ENCODE measurements at places on chromosomes 4 and X.

GRCh38 chr4:24428850-24429249 lies 155.5 kb downstream of the DHX15 start:
- DNase-seq = no peak

DNA sequence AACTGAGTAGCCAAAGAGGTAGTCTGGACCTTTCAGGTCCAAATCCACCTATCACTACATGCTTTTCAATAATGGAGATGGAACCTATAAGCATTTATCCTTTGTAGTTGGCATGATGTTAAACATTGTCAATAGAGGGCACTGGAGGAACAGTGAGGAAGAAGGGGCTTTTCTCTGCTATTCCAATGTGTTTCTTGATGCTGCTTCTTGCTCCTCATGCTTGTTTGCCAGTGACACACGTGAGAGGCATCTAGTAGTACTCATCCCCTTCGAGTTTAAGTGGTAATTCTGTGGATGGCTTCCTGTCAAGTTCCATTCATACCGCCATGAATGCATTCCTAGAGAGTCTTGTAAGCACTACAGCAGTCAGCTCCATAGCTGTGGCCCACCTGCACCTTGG lies 84.0 kb downstream of the NAA11 start:
- DNase-seq = peak; percentile 22

DNA sequence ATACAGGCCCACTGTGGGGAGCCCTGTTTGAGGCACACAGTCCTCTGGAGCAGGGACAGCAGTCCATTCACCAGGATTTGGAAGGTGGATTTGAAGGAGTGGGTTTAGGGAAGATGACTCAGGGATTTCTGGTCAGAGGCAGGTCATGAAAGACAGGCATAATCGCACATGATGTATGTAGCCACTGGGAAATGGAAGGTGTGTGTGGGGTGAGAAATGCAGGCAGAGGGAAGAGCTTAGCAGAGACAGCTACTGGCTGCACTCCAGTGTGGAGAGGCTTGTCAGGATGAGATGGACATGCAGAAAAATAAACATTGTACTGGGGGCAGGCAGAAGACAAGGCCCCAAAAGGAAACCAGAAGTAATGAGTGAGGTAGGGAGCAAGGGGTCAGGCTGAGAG lies 85.2 kb upstream of the STS start:
- no peak for DNase-seq

- DNase-seq = peak; percentile 27
Measured at GRCh38 chr4:154503598-154503997, 12.0 kb upstream of the DCHS2 start.

DNA sequence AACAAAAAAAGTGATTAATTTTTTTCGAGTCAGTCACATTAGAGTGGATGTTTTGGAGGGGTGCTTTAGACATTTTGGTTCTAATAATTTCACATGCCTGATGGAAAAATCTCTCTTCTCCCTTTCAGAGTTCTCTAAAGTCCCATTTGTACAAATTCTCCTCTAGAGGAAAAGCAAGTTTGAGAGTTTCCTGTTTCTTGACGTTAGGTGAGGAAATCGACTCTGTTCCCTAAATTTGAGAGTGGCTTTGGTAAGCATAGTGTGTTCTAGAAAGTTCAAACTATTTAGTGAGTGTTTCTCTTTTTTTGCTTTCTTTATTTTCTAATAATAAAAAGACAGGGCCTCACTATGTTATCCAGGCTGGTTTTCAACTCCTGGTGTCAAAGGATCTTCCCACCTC lies 1.6 kb upstream of the ATP6AP2 start:
- no peak for DNase-seq

- no peak for DNase-seq
Measured at GRCh38 chr4:80007745-80008149, 65.3 kb downstream of the ANTXR2 start.

DNA sequence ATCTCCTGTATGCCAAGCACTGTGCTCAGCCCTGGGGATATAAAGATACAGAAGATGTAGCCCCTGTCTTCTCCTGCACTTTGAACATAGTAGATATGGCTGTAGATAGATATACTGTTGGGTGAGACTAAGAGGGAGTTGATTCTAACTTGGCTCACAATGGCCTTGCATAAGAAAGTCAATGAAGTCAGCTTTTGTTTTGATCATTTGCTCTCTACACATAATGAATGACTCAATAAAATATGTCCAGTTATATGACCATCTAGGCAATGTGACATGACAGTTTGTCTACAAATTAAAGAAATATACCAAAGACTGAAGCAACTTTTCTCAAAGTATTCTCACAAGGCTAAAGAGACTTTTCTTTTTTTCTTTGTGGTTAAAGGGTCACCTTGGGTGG lies 147.6 kb upstream of the DIPK2B start:
- DNase-seq = no peak

- no peak for DNase-seq
Measured at GRCh38 chrX:40511258-40511657, 69.5 kb upstream of the ATP6AP2 start.

DNA sequence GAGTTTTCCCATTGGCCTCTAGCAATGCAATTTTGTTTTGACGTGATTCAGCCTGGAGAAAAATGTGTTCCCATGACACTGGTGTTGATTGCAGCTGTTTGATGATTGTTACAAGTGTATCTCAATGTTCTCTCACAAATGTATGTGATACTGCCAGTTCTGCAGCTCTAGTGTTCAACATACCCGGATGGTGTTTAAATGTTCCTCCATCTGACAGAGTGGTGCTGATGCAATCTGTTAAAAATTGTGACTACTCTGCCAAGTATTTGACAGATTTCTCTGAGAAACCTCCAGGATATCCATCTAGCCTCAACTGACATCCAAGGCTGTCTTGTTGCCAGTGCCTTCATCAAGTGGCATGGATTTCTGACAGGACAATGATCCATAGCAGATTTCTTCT lies 657.2 kb upstream of the DIAPH2 start:
- DNase-seq = no peak

DNA sequence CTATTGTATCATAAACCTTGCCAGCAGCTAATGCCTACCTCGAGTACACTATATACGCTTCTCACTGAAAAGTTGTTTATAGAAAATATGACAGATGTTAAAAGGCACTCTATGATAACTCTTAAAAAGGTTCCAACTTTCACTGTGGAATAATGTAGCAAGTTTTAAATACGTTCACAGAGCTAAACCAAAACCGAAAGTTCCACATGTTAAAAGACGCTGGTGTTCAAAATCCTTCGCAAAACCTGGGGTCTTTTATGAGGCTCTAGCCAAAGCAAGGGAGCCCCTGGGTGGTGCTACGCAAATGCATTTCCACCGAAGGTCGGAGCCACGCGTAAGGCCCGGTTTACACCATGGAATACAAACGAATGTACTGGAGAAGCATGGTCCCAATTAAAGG lies 103.7 kb upstream of the TENM3 start:
- DNase-seq = peak; percentile 66

DNA sequence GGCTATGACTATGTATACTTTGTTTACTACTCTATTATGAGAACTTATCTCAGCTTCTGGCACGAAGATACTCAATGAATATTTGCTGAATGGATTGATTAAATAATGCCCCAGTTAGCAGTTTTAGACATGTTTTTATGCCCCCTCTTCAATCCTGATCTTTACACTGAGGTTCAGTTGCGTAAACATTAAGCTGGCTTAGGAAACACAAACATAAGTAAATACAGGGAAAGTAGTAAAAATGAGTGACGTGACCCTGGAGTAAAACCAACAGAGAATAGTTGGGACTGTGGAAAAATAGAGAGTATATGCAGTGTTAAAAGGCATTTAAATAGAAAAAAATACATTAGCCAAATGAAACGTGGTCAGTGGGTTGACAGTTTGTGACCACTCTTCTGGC lies 387.0 kb upstream of the ACTRT1 start:
- no peak for DNase-seq

- DNase-seq = no peak
Measured at GRCh38 chrX:100363896-100364295, 46.2 kb downstream of the PCDH19 start.

DNA sequence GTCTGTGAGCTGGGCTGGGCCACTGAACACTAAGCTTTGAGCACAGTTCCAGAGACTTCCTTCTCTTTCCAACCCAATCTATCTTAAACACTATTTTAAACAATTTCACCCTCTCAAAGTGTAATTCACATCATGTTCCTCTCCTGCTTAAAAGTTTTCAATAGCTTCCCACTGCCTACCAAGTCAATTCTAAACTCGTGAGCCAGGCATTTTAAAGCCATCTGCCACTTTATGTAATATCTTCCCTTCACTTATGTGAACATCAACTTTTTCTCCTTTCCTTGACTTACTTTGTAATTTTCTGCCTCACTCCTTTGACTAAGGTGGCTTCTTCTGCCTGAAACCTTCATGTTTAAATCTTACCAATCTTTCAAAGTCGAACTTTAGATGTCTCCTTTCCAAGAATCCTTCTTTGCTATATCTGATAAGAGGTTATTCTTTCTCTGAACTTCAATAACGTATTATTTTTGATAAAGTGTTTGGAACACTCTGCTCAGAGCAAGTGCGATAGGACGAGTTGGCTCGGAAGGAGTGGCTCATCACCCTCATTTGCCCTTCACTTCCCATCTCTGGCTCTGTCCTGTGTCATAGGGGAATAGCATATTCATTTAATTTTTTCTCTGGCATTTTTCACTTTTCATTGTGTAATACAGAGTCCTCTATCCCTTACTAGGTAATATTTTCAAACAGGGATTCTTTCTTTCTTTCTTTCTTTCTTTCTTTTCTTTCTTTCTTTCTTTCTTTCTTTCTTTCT lies 13.0 kb upstream of the SPARCL1 start:
- no peak for DNase-seq

- no peak for DNase-seq
Measured at GRCh38 chr4:187962926-187963325, 32.6 kb upstream of the ZFP42 start.

GRCh38 chr4:75705198-75705977 lies 19.0 kb upstream of the USO1 start:
- no peak for DNase-seq

GRCh38 chr4:14783011-14783877 lies 219.0 kb upstream of the CPEB2 start:
- no peak for DNase-seq

GRCh38 chrX:46642145-46642544 lies 68.6 kb downstream of the CHST7 start:
- DNase-seq = peak; percentile 43

GRCh38 chr4:110305455-110305854 lies 107.0 kb upstream of the ELOVL6 start:
- DNase-seq = no peak

GRCh38 chr4:39637586-39638353 lies 895 bp downstream of the SMIM14 start:
- DNase-seq = peak; percentile 43

DNA sequence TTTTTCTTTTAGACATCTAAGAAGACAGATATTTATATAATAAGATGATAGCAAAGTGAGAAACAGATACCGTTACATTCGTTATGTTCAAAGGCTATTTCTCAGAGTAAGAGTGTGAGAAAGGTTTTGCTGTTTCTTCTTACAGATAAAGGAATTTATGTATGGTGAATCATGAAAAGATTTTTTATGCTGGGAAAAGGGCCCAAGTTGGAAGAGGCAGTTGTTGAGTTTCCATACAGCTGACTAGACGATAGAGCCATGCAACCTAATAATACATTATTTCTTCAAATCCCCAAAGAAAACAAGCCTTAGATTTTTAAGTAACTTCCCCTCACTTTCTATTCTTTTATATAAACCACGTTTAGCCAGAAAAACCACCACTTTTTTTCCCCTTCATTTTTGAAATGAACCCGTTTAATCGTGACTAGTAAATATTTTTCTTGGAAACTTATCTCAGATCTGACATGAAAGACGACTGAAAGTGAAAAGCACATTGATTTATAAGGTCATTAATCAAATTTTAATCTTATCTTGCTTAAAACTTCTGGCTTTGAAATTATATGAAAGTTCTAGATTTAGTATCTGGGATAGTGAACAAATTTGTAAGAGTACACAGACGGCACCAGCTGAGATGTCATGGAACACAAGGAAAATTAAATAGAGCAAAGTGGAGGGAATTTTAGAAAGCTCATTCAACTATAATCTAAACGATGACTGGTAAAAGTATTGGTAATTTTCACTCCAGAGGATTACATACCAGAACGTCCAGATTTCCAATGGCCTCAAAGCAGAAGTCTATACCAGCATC lies 10.9 kb downstream of the ADH6 start:
- DNase-seq = no peak
